Caki2 (cell line): ENCODE measurements at places on chromosomes 2 and 18. TPM values are rescaled to one million over a fixed set of nuclear protein-coding genes. Genes with fewer than 3 reads are reported as not detected.

- DNase-seq = no peak
These were observed 19.7 kb upstream of the EMILIN2 start for GRCh38 chr18:2827061-2827460.

- DNase-seq = no peak
These were observed 322.9 kb upstream of the RAB12 start for GRCh38 chr18:8286303-8286702.

DNA sequence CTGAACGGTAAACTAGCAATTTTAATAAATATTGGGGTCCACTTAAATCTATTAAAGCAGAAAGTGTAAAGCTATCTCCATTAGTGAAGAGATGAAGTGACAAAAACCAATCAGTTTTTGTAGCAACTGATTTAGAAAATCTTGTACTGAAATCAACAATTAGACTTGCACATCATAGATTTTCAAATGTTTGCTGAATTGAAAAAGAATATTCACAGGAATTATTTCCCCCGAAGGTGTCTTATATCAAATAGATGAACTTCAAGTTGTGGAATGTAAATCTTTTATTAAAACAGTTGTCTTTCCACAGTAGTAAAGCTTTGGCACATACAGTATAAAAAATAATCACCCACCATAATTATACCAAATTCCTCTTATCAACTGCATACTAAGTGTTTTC lies 48.7 kb downstream of the ATIC start:
- no peak for DNase-seq

GRCh38 chr2:19072161-19072560 lies 286.3 kb downstream of the OSR1 start:
- no peak for DNase-seq

DNA sequence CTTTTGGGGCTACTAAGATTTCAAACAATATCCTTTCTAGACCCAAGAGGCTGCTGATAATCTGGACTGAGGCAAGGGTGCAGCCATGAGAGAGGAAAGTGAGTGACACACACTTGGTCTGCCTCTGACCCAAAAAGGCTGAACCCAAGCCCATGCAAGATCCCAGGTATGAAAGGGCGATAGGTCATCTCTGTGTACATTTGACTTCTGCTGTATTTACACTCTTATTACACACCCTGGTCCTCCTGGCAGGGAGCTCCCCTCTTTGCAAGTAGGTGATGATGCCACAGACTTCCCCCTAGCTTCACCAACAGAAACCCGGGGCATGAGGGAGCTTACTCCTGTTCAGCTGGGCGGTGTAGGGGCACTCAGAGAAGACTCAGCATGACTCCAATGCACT lies 61.8 kb upstream of the ACAA2 start:
- no peak for DNase-seq

- DNase-seq = no peak
These were observed 6.0 kb upstream of the GPR55 start for GRCh38 chr2:230930928-230931555.

The PIEZO2 gene
- total RNA-seq = 2.8 and 9.4 TPM in 2 replicates

- DNase-seq = no peak
These were observed 158.5 kb upstream of the NOSTRIN start for GRCh38 chr2:168643979-168644378.

The UNC80 gene
- total RNA-seq = 0.03 TPM in 1 of 2 replicates, not detected in the other

The HJURP gene
- 33.9 and 34.9 TPM in 2 replicates for total RNA-seq

The PAIP2B gene
- total RNA-seq = 0.54 TPM in 1 of 2 replicates, not detected in the other

- no peak for DNase-seq
These were observed 797 bp downstream of the TXNL4A start for GRCh38 chr18:79987566-79987965.

DNA sequence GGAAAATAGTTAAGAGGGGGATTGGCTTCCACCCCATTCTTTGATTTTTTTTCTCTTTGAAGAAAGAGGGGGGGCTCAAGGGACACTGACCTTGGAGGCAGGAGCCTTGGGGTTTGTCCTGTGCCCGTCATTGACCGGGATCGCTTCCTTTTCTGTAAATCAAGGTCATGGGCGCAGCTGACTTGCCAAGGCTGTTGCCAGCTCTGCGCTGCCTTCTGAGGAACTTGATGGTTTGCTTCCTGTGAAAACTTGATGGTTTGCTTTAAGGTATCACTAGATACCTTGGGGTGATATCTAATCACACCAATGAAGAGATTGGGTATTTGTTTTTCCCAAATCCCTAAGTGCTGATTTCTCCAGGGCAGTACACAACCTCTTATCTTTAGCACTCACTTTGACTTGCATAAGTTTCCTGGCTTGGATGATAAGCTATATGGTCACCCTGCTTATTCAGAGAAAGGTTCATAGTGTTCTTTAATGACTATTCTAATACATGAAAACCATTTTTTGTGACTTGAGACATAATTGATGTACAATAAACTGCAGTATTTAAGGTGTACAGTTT lies 56.0 kb downstream of the DGKD start:
- no peak for DNase-seq

DNA sequence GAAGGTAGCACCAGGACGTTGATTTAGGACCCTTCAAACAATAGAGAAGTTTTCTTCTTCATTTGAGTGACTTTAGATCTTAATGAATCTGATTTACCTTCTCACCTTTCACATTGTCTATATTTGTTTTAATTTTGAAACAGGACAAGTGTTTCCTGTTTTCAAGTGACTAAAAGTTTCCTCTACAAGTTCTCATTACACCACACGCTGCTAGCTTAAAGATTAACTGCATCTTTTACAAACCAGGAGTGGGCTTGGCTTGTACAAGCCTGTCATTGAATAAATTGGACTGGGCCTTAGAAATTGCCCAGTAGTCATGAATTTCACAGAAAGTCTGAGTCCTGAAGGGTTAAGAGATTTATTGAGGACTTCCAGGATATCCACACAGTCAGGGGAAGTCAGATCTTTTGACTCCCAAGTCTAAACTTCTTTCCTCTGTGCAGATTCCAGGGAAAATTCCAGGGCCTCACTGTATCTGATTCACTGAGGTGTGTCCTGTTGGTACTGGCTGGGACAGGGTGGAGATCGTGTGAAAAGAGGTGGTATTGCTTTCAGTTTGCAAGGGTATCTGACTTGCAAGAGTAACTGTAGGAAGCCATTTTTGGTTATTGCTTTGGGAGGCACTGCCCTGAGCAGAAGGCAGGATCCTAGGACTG lies 3.4 kb downstream of the SGPP2 start:
- DNase-seq = peak; percentile 77

DNA sequence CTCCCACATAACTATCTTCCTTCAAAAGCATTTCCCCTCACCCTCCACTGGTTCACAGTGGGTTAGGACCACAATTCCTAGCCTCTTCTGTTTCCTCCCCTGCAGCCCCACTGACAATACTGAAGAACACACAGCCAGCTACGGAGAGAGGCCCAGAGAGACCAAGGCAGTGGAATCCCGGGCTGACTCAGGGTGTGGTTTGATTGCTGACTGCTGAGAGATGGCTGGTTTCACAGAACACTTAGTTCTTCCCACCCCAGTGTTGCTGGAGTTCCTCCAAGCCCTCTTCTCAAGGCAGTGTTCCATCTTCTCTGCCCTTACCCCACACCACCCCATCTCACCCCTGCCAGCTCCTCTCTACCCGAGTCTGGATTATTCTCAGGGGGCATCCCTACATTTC lies 43.3 kb upstream of the ZFP36L2 start:
- no peak for DNase-seq

- DNase-seq = no peak
These were observed 14.4 kb upstream of the ALLC start for GRCh38 chr2:3643371-3644245.

- DNase-seq = no peak
These were observed 334.2 kb upstream of the NETO1 start for GRCh38 chr18:73201940-73202339.

The ARMC9 gene
- total RNA-seq = 39.4 and 39.8 TPM in 2 replicates

GRCh38 chr18:63161761-63162195 lies 157.8 kb downstream of the BCL2 start:
- peak; percentile 74 for DNase-seq

- no peak for DNase-seq
These were observed 218.8 kb upstream of the NRP2 start for GRCh38 chr2:205463466-205464025.

DNA sequence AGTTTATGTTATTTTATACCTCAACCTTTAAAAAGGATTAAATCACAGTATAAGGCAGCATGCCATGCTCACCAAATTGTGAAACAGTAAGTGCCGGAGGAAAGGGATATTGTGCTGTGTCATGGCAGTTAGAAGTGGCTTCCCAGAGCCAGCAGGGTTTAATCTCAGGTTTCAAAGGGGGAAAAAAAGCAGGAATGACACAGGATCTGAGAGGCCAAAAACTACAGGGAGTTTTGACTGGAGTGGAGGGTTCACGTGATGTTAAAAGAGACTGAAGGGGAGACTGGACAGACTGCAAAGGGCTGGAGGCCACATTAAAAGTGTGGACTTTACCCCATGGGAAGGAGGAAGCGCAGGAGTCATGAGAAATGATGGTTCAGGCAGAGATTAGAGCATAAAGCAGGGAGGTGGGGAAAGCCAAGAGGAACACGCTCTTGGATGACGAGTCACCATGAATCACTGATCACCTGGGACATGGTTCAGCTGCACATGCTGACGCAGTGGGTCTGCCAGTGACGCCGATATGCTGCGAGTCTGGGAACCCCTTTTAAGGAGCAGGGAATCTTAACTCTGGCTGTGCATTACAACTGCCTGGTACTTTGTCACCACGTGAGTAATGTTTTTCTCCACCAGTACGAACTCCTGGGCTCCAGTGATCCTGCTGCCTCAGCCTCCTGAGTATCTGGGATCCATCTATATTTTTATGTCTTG lies 6.1 kb downstream of the CHMP1B start:
- peak; percentile 99 for DNase-seq

The MROH2A gene
- not detected in 2 replicates for total RNA-seq

The UCN gene
- total RNA-seq = 2.2 and 5.3 TPM in 2 replicates

DNA sequence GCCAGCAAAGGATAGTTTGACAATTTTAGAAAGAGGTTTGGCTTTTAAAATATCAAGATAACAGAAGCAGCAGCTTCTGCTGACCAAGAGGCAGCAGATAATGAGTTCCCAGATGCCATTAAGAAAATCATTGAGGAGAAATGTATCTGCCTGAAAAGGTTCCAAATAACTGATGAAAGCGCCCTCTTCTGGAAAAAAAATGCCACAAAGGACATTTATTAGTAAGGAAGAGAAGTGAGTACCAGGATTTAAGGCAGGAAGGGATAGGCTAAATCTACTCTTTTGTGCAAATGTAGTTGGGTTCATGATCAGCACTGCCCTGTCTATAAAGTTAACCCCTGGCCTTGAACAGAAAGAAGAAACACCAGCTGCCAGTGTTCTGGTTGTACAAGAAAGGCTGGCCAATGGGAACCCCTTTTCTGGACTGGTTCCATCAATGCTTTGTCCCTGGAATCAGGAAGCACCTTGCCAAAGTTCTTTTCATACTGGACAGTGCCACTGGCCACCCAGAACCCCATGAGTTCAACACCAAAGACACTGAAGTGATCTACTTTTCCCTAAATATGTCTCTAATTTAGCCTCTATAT lies 40.6 kb downstream of the DHX57 start:
- peak; percentile 44 for DNase-seq

The MAP3K19 gene
- not detected in 2 replicates for total RNA-seq
